HT-29 (cell line): ENCODE measurements at places on chromosomes 6 and 20. TPM values are rescaled to one million over a fixed set of nuclear protein-coding genes. Genes with fewer than 3 reads are reported as not detected.

Gene RNF217
- total RNA-seq: not detected in 2 replicates

DNA sequence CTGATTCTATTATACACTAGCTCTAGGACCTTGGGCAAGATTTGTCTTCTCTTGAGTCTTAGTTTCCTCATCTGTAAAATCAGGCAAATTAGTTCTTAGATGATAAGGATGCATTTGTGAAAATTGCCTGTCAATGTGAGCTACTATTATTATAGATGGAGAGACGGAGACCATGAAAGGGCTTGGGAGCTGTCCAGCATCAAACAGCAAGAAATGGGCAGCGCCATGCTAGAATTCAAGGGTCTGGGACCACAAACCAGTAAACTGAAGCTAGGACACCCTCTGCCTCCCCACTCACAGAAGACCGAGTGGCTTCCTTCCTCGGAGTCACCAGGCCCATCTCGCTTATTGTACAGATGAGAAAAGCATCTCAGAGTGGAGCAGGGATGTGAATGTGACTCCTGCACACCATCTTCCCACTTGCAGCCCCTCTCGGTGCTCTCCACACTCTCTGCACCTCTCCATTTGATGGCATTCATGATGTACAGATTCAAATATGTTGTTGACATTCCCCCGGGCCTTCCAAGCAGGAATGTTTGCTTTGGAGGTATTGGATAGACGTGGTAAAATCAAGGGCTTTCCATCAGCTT lies 24.1 kb upstream of the BPIFA3 start:
- no peak for DNase-seq

DNA sequence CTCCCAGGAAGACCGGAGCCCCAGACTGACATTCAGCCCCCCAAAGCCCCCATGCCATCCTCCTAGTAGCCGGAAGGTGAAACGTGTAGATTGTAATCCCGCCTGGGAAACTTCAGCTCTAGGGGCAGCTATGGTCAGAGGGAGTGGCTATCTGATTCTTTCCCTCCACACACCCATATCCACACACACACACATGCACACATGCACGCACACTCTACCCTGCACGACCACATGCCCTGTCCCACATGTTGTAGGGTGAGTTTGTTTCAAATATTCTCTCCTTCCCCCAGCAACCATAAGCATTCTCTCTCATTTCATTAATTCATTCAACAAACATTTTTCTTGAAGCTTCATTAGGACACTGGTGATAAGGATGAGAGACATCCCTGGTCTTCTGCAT lies 42.2 kb downstream of the MAFB start:
- no peak for DNase-seq

DNA sequence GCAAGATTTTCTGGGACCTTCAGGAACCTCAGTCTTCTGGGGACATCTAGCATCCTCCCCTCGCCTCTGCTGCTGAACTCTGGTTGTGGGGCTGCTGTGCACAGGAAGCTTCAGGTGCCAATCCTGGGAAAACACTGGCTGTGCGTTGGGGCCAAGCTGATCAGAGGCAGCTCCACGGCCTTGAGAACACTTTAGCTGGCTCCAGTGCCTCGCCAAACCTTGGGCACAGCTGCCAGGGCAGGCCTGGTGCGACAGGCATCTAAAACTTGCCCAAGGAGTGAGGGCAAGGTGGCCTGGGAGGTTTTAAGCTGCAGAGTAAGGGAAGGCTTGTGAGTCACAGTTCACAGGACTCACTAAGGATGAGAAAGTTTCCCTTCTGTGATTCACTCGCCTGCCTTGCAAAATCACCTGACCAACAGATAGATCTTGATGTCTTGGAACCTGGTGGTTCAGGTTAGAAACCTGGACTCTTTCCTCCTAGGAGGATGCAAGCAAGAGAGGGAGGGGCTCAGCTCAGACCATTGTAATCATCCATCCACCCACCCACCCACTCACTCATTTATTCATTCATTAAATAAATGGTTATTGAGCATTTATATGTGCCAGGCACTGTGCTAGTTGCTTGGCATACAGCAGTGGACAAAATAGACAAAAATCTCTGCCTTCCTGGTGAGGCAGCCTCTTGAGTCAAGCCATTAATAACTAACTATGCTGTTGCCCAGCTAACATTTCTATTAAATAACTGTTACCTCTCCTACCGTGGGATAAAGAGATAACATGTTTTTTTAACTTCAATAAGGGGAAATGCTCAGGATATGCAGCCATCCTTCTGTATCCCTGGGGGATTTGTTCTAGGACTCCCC lies 2.5 kb upstream of the SPATS1 start:
- no peak for DNase-seq

Gene DYNLT2
- 1.7 and 3.2 TPM in 2 replicates for total RNA-seq

Gene GRIK2
- not detected in 2 replicates for total RNA-seq

DNA sequence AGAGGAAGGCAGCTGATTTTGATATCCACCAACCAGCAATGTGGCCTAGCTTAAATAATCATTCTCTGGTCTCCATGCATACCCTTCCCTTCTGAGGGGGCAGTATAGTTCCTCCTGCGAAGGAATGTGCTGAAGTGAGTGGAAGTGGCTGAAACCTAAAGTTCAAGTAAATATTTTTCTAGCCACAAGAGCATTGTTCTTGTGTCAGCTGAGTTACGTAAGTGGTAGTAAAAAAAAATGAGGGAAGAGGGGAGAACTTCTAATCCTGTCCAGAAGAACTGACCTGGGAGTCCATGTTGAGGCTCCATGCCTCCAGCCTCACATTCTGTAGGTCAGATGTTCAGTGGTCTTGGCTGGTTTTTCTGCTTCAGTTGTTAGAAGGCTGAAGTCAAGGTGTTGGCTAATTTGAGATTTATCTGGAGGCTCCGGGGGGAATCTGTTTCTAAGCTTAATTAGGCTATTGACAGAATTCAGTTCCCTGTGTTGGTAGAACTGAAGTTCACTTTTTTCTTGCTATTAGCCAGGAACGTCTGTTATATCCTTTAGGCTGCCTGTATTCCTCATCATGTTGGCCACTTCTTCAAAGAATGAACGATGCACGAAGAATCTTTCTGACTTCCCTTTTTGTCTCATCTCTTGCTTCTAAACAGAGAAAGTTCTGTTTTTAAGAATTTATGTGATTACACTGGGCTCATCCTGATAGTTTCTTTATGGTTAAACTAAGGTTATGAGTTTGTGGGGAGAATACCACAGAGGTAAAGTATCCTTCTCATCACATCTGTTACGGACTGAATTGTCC lies 207.1 kb upstream of the PRSS16 start:
- no peak for DNase-seq

Gene ATP6V1G2
- total RNA-seq: not detected in 2 replicates

DNA sequence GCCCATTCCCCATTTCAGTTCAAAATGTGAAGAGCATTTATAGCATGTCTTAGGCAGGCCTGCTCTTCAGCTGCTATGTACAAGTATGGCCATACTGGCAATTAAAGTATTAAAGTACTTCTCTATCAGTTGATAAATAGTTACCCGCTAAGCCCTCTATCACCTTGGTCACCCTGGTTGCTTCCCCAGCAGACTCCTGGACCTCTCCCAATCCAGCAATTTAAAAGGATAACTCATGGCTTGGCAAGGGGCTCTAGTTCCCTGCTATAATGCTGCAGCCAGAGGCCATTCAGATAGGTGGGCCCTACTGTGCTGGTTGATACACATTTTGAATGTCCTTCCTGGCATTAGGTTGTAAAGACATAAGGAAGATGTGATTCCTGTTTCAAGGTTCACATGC lies 7.0 kb downstream of the C6orf163 start:
- no peak for DNase-seq

- DNase-seq: peak; percentile 20
Observed at GRCh38 chr6:152380351-152380767, 256.8 kb downstream of the SYNE1 start.

GRCh38 chr20:3106658-3107463 lies 22.3 kb upstream of the AVP start:
- no peak for DNase-seq

- peak; percentile 64 for DNase-seq
Observed at GRCh38 chr6:39197521-39197920, 31.8 kb downstream of the KCNK5 start.

DNA sequence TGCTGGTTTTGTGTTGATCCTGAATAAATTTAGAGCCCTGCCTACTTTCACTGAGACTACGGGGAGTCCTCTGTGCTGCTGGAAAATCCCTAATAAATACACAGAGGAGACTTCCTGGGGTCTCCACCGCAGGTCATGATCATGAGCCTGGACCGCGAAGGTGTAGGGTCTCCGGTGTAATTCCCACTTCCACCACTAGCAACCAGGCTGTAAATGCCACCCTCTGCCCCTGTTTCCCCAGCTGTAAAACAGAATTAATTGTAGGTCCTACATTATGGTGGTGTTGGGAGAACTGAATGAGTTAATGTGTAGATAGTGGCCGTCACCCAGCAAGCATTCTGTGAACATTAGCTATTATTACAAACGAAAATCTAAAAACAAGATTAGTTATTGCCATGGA lies 191.6 kb upstream of the THBS2 start:
- no peak for DNase-seq

- DNase-seq: no peak
Observed at GRCh38 chr20:45774945-45775344, 16.7 kb downstream of the WFDC3 start.

- no peak for DNase-seq
Observed at GRCh38 chr6:100663219-100663863, 198.6 kb upstream of the SIM1 start.

GRCh38 chr6:17740559-17741220 lies 34.0 kb upstream of the NUP153 start:
- DNase-seq: no peak
